ENCODE measurements at places on chromosomes 3 and 15. TPM values are rescaled to one million over a fixed set of nuclear protein-coding genes. Genes with fewer than 3 reads are reported as not detected.

ARHGEF26 gene
- 0.23 TPM for total RNA-seq

GOLGA8T gene
- 0.47 TPM for total RNA-seq

ACSBG1 gene
- total RNA-seq, result 0.28 TPM

EPHA3 gene
- total RNA-seq, result not detected

GRCh38 chr3:170360916-170361315 is 3.4 kb downstream of the SKIL start:
- H3K4me1 ChIP-seq, result peaks cover 34% of the 10 kb centered on the region
- no peaks in the 10 kb centered on the region for H3K27me3 ChIP-seq
- no peak overlapping the region for H3K27ac ChIP-seq
